NCI-H748 treated with DMSO at 0.1 percent for 48 hours (cell line): ENCODE measurements at places on chromosomes 6 and 20.

DNA sequence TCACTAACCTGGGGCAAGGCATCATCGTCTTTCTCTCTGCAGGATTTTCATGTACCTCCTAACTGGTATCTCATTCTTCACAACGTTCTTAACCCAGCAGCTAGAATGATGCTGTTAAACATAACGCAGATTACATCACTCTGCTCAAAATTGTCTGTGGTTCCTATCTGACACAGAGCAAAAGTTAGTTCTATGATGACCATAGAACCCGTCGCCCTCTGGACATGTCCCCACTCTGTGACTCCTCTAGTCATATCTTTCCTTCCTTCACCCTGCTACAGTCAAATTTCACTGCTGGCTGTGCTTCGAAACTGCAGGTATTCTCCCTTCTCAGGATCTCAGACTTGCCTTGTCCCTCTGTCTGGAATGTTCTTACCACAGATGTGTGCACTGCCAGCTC, 87.4 kb upstream of the TPD52L1 start:
- DNase-seq: no peak

DNA sequence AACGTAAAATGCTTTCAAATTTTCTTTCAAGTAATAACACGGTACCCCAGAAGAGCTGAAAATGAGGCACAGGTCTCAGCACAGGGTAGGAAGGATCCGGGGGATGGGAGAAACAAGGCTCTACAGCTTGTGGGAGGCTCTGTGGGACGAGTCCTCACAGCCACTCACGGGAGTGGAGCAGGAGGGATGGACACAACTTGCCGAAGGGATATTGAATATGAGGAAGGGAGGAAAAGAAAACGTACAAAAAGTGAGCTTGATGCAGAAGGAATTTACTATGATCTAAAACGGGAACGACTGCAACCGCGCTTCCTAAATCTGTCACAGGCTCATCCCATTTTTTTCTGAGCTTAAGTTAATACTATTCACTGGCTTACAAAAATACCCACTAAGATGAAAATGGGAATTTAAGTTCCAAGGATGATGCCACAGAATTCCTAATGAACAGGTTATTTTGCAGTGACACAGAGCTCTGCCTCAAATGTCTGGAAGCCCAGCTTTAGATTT, 72.9 kb downstream of the FYN start:
- no peak for DNase-seq

- DNase-seq: no peak
Measured at GRCh38 chr6:137766596-137767370, 100.3 kb upstream of the TNFAIP3 start.

DNA sequence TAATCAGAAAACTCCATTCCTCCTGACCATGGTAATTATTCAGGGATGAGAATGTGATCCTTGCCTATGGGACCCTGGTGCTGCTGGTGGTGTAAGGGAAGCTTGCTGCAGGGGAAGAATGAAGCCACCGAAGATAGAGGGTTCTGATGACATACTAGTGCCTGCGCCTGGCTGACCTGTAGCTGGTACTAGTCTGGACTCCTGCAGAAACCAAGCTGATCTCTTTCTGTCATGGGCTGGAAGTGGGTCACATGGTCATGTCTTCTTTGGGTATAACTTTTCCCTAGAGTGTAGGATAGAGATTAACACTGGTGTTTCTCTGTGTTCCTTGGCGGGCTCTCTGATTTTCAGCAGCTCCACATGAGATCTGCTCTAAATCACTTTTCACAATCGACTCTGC, 8.6 kb upstream of the SLC4A11 start:
- DNase-seq: no peak

GRCh38 chr6:134870677-134871498, 79.0 kb downstream of the ALDH8A1 start:
- peak; percentile 21 for DNase-seq

DNA sequence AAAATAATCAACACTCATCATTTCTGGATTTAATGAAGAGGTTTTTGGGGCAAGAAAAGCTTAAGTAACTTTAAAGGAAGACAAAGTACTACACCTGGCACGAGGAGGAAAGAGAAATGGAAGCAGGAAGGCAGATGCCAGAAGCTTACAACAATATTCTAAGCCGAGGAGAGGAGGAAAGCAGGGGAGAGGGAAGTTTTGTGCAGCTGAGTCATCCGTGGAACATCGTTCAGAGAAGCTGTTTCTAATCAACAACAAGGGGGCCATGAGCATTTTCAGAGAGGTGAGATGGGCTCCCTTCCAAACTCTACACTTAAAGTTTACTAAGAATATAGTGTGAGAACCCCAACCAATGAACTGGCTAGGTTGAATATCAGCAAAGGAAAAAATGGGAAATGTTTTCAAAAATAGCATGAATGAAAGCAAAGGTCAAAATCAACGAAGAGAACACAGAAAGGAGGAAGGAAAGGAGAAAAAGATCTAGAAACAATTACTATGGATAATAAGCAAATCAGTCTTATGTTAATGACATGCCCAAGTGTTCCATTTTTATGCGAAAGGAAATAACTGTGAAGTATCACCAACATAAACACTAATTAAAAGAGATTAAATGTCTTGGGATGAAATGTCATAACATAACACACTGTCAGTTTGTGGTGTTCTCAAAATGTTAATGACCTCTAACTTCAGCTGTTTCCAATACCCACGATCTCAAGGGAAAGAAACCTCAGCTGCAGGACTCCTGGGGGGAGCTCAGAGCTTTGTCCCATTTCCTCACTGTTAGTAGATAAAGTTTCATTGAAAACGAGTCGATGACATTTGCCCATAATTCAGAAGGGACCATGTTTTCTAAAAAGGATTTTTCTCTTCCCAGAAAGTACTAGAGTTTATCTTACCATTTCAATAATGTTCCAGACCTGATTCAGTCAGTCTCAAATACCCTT, 203.4 kb upstream of the STXBP5 start:
- DNase-seq: no peak

- peak; percentile 77 for DNase-seq
Measured at GRCh38 chr6:63636518-63637021, 968 bp downstream of the PHF3 start.

- DNase-seq: no peak
Measured at GRCh38 chr6:1482381-1483166, 93.2 kb downstream of the FOXF2 start.

DNA sequence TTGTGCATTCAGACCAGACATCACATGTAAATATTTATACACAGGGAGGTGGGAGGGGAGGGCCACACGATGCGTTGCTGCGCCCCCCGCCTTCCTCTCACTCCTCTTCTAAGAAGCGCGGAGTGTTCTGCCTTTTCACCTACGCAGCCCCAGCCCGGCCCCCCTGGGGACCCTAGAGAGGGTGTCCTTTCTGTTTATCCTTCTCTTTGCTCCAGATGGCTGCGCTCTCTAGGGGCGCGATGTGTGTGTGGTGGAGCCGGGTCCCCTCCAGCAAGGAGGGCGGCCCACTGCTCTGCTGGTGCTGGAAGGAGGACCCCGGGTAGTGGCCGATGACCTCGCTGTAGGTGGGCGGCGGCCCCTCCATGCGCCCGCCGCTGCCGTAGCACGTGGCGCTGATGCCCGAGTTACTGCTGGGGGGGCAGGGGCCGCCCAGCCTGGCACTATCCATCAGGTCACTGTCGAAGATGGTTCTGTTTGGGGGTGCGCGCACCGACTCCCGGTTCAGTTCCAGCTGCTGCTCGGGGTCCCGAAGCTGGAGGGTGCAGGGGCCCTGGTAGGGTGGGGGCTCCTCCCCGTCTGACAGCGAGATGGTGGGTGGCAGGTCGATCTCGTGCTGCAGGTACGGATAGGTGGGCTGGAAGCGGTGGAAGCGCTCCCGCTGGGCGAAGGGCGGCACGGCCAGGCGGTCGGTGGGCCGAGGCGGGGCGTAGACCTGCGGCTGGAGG, 31.8 kb upstream of the ZBP1 start:
- DNase-seq: no peak

GRCh38 chr6:150037526-150038201, 12.3 kb upstream of the RAET1L start:
- no peak for DNase-seq

DNA sequence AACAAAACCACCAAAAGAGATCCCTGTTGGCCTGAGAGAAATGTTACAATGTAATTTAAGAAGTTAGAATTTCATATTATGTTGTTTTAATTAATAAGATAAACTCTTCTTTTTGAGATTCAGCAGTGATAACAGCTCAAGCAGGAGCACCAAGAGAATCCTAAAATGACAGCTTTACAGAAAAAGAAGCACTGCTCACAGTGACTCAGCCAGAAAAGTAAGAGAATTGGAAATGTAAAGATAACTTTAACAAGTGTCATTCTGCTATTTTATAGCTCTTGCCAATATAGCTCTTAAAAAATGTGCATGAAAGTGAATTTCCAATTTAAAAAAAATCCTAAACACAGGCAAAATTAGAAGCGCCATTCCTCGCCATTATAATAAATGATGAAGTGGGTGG, 111.3 kb downstream of the UBE3D start:
- DNase-seq: no peak

DNA sequence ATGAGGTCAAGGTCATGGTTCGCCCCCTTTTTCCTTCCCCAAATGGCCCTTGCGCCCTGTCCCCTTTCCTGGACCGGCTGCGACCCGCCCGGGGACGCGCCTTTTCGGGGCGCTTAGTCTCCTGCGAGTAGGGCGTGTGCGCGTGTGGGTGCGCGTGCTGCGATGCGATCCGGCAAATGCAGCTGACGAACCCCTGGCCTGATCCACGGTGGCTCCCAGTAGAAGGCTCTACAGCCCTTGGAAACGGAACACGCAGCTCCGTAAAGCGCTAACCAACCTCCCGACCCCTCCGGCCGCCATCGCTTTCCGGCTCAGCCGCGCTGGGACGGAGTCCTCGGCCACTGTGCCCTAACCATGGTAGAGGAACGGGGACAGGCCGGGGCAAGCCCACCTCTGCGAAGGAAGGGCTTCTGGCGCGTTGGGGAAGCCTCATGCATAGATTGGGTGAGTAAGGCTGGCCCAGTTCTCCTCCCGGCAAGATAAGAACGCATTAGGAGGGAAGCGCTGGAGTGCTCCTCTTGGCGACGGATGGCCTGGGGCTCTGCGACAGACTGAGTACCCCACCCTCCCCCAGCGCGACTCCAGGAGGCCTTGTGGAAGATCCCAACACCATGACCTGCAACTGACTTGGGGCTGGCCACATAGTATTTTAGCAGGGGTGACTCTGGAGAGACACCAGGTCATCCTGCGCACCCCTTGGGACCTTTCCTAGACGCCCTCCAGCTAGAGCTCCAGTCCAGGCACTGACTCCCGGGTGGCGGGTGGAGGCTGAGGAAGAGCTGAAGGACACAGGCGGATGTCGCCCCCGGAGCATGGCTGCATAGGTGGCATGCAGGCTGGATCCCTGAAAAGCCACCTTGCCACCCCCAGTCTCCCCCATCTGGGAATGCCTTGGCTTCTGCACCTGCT, 1.1 kb upstream of the SLC4A11 start:
- no peak for DNase-seq

GRCh38 chr6:119122336-119122735, 43.9 kb upstream of the FAM184A start:
- DNase-seq: no peak

GRCh38 chr6:160078883-160079685, 42.5 kb upstream of the SLC22A1 start:
- DNase-seq: no peak

DNA sequence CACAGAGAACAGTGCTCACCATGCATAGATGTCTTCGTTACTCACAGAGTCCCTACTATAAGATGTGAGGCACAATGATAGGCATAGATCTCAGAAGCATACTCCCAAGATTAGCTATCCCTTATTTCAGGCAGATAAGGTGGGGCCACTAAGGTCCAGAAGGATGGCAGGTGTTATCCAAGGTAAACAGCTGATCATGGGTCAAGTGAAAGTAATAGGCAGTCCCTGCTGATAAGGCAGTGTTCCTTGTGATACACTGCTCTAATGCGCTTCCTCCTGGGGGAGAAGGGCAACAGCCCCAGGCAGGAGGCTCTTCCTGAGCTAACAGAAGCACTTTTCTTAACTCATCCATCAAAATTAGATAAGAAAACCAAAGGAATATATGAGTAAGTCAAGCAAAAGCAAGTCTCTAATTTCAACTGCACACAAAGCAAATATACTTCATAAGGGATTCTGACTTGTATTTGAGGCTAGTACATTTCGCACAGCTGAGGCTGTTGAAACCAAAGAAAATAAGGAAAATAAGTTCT, 42.2 kb downstream of the METTL24 start:
- no peak for DNase-seq

- DNase-seq: no peak
Measured at GRCh38 chr6:79702691-79703090, 71.6 kb downstream of the SH3BGRL2 start.

DNA sequence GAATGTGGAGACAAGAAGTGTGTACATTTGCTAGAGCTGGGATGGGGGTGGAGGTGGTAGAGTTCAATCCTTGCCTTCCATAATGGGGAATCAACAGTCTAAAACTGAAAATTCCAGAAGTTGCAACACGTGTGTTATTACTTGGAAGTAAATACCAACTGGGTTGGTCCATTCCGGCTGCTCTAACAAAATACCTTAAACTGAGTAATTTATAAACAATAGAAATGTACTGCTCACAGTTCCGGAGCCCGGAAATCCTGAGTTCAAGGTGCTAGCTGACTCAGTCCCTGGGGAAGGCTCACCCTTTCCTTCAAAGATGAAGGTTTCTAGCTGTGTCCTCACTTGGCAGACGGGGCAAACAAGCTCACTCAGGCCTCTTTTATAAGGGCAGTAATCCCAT, 59.0 kb downstream of the RIN2 start:
- no peak for DNase-seq

GRCh38 chr6:15427331-15428070, 181.6 kb downstream of the JARID2 start:
- peak; percentile 6 for DNase-seq

GRCh38 chr6:96939007-96939805, 14.7 kb downstream of the KLHL32 start:
- DNase-seq: no peak

DNA sequence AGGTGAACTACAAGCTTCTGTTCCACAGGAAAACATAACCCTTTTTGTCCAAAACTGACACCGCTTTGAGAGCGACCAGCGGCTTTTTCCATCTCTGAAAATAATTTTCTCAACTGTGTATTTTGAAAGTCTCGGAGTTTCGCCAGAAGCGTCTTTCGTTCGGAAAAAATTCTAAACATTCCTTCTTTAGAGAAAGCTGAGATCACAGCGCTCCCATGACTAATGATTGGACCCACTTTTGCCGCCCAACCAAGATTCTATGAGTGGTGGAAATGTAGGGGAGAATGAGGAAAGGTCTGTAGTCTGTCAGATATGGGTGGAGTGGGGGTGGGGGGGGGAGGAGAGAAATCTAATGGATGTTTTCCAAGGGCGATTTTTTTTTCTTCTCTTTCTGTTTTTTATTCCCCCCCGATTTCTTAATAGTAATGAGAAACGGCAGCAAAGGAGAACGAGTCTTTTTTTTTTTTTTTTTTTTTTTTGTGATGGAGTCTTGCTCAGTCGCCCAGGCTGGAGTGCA, 189.3 kb downstream of the TRIM27 start:
- no peak for DNase-seq
